ENCODE measurements at places on chromosomes 7 and 10.
A peak's percentile ranks its signal among the peaks of the same experiment; 100 is the strongest.

- no peak for DNase-seq
Measured at GRCh38 chr10:6202098-6202683, 541 bp upstream of the PFKFB3 start.

- no peak for DNase-seq
Measured at GRCh38 chr10:62749093-62749683, 55.3 kb upstream of the ADO start.

- DNase-seq: no peak
Measured at GRCh38 chr7:28114056-28114455, 66.5 kb downstream of the JAZF1 start.

DNA sequence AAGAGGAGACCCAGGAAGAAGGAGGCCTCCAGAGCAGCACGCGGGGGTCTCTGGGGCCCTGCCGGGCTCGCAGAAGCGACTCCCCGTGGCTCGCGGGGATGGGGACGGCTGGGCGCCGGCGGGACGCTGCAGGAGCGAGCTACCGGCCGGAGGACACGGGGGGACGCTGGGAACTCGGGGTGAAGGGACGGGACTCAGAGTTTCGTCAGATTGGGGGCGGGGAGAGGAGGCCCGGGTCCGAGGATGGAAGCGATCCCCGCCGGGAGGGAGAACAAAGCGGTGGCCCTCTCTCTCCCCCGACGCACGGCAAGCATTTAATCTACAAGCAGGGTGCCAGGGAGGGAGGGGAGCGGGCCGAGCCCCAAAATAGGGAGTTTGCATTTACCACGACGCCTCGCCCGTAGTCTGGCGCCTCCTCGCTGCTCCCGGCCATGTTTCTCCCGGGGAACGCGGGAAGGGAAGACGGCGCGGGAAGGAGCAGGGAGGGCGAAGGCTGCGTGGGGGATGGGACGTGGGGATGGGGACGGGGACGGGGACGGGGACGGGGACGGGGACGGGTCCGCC, at the start of gene PRTFDC1:
Gene PRTFDC1 (minus strand): TSS at position 464 of the 564 bp plus-strand sequence. CDS start 31 bp downstream, at position 433.
- peak; percentile 61 for DNase-seq

DNA sequence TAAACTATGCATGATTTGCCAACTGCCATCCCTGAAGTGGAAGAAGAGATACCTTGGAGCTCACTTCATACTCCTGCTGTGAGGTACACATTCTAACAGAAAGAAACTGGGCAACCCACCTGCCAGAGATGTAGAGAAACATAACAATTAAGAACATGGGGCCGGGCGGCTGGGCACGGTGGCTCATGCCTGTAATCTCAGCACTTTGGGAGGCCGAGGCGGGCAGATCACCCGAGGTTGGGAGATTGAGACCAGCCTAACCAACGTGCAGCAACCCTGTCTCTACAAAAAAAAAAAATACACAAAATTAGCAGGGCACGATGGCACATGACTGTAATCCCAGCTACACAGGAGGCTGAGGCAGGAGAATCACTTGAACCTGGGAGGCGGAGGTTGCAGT, 402.6 kb upstream of the ANKRD30A start:
- DNase-seq: no peak

- no peak for DNase-seq
Measured at GRCh38 chr7:102874166-102874829, 38.5 kb upstream of the LRRC17 start.

DNA sequence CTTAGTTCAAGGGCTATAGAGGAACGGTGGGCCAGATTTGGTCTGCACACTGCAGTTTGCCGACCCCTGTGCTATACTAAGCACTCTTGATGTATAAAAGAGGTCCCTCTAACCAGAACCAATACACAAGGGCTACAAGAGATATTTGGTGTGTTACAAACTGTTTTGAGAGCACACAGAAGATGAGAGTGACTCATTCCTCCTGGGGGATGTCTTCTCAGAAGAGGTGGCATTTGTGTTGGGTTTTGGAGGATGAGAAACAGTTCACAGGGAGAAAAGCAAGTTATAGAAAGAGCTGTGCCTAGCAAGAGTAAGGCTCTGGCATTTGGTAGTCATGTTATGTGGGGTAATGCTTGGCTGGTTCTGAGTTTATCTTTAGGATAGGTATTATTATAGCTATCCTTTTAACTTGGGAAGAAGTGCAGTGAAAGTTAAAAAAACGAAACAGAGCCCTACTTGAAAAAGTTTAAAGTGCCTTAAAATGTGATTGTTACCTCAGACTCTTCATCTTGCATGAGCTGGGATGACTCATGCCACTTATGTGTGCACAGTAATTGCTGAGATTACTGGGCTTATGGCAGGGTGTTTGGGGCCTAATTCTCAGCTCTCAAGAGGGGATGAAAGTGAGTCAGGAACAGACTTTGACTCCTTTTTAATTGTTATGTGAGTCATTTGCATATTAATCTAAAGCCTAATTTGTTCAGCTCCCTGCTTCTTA, 160.4 kb downstream of the KIF20B start:
- DNase-seq: no peak

Data from 8988T (cell line).